ENCODE measurements at places on chromosomes 13 and 19. TPM values are rescaled to one million over a fixed set of nuclear protein-coding genes. Genes with fewer than 3 reads are reported as not detected.

The KLK3 gene
- not detected for total RNA-seq

The PSG6 gene
- total RNA-seq, result not detected

The APOC4 gene
- not detected for total RNA-seq

The DKKL1 gene
- total RNA-seq, result 0.48 TPM
